ENCODE measurements at places on chromosomes 3 and 15.

DNA sequence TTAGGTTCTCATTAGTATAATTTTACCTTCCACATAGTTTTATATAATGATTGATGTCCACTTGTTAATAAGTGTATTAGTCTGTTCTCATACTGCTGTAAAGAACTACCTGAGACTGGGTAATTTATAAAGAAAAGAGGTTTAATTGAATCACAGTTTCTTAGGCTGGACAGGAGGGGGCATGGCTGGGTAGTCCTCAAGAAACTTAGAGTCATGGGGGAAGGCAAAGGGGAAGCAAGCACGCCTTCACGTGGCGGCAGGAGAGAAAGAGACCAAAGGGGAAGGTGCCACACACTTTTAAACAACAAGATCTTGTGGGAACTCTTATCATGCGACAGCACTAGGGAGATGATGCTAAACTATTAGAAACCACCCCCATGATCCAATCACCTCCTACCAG is 19.2 kb downstream of the DZIP3 start:
- DNase-seq: no peak

DNA sequence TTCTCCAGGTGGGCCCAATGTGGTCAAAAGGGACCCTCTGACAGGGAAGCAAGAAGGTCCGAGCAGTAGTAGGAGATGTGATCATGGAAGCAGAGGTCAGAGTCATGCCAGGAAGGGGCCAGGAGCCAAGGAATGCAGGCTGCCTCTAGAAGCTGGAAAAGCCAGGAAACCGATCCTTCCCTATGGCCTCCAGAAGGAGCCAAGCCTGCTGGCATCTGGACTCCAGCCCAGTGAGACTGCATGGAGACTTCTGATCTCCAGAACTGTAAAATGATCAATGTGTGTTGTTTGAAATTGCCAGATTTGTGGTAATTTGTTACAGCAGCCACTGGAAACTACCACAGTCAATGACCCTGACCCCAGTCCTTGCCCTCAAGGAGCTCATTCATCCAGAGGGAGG is 56.8 kb upstream of the SPATA12 start:
- no peak for DNase-seq

DNA sequence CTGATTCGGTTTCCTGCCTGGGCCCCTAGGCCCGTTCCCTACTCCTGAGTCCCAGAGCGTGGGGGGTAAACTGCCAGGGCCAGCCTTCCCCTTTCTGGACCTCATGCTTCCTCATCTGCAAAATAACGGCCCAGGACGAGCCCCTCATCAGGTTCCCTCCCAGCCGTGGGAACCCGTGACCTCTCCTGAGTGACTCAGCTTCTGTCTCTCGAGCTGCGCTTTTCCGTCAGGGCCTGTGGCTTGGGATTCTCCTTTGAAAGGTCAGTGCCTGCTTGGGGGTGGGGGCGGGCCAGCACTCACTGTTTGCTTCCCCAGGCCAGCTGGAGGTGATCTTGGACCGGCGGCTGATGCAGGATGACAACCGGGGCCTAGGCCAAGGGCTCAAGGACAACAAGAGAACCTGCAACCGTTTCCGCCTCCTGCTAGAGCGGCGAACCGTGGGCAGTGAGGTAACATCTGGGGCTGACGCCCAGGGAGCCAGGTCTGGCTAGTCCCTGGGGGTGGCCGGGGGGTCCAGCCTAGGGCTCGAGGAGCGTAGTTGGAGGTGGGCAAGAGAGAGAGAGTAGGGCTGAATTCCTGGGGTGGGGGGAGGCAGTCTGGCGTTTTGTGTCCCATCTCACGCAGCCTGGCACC is 12.8 kb downstream of the MAN2A2 start:
- DNase-seq: no peak

DNA sequence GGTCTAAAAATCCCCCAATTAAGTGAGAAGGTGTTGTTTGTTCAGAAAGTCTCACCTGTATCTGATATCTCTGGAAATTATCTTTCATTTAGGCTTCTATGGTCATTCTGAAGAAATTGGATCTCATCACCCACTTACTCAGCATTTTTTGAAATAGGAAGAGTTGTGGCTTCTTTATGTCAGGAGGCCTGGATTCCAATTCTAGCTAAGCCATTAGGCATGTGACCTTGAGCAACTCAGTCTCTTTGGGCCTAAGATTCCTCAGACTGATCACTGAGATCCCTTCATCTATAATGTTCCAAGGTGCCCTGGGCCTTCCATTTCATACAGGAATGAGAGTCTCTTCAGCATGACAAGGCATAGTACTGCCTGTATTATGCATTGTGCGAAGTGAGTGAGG is 70.3 kb downstream of the ARHGEF26 start:
- DNase-seq: no peak

- DNase-seq: no peak
Observed at GRCh38 chr3:53749448-53749847, 96.8 kb downstream of the CHDH start.

GRCh38 chr3:137766041-137766875 is 2.1 kb downstream of the SOX14 start:
- DNase-seq: no peak

DNA sequence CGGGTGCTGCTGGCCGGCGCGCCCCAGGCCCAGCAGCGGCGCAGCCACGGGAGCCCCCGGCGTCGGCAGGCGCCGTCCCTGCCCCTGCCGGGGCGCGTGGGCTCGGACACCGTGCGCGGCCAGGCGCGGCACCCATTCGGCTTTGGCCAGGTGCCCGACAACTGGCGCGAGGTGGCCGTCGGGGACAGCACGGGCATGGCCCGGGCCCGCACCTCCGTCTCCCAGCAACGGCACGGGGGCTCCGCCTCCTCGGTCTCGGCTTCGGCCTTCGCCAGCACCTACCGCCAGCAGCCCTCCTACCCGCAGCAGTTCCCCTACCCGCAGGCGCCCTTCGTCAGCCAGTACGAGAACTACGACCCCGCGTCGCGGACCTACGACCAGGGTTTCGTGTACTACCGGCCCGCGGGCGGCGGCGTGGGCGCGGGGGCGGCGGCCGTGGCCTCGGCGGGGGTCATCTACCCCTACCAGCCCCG is 777 bp downstream of the LOXL1 start:
- DNase-seq: peak; percentile 19

DNA sequence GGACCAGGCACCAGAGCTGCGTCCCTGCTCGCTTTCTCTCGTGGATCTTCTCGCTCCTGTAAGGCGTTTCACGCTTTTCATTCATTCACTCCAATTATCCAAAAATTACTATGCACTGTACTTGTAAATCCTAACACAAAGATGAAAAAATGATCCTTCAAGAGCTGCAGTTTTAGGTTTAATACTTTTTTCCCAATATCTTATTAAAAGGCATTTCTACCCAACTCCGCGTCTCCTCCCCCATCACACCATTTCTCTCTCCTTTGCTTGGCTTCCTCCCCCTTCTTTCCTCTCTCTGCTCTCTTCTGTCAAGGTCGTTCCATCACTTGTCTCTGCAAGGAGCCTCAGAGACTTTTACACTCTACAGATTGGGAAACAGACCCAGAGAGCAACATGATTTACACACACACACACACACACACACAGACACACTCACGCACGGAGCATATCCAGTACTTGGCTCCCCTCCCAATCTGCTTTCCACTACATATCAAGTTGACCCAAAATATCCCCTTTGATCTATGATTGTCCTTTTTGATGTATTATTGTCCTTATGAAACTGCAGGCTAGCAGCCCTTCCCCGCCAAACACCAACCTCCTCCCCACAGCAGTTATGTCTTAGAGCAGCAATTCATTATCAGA is 479 bp upstream of the CLDN1 start:
- no peak for DNase-seq

- no peak for DNase-seq
Observed at GRCh38 chr3:65582012-65582717, 456.6 kb downstream of the MAGI1 start.

- DNase-seq: no peak
Observed at GRCh38 chr3:162704799-162705385, 1208.3 kb downstream of the OTOL1 start.

Data from immature natural killer cell (primary cell).